Left colon (tissue), 2 donors: ENCODE measurements at places on chromosomes 2 and 18. TPM values are rescaled to one million over a fixed set of nuclear protein-coding genes. Genes with fewer than 3 reads are reported as not detected.

- no peak for DNase-seq
Measured at GRCh38 chr18:27825689-27826088, 351.2 kb downstream of the CDH2 start.

DNA sequence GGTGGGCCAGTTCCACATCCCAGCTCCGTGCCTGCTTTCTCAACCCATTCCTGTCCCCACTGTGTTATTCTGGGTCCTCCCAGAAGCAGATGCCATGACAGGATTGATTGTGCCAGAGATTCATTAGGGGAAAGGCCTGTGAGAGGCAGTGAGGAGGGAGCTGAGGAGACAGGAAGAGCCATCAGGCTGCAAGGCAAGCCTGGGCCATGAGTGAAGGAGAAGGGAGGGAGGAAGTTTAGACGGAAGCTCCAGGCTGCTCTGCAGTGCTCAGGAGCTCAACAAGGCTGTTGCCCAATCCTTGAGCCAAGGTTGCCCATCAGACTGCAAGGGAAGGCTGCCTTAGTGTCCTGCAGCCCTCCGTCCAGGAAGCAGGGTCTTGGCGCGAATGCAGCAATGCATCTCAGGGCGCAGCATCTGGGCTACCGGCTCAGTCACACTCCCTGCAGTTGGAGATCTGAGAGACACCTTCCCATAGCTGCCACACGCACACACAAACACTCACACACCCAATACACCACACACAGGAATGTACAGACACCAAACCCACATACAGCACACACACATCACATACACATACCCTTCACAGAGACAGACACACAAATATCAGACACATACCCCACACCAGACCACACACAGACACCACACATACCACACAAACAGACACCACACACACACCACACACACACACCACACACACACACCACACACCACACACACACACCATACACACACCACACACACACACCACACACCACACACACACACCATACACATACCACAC is 139.5 kb upstream of the NDUFV2 start:
- DNase-seq: no peak

The PDE11A gene
- total RNA-seq: 1.8 TPM

The ZAP70 gene
- total RNA-seq: 2.8 TPM

The PTPN2 gene
- 34.0 TPM for total RNA-seq

The C2orf80 gene
- total RNA-seq: not detected

- DNase-seq: no peak
Measured at GRCh38 chr2:59584958-59585357, 968.5 kb downstream of the BCL11A start.

- no peak for DNase-seq
Measured at GRCh38 chr2:127428057-127428814, 10.0 kb downstream of the PROC start.

GRCh38 chr2:130765464-130765863 is 10.1 kb downstream of the AMER3 start:
- DNase-seq: no peak

GRCh38 chr2:111194835-111195621 is 74.3 kb downstream of the BCL2L11 start:
- no peak for DNase-seq

- no peak for DNase-seq
Measured at GRCh38 chr2:184527058-184527457, 71.3 kb upstream of the ZNF804A start.

DNA sequence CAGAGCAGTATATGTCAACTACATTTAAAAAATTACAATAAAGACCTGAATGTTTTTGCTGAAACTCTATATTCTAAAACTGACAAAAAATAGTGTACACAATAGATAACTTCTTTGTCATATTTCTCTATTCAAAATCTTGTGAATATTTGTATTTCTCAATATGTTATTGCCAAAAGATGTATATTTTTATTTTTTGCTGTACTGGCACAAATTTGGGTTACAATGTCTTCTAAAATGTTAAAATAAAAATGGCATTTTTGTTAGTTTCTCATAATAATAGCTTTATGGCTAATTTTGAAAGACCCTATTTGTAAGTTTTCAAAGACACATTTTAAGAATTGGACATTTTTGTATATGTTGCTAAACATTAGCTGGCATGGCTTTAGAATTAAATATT is 630 bp upstream of the ARHGEF33 start:
- no peak for DNase-seq

GRCh38 chr18:32550963-32551362 is 80.3 kb upstream of the GAREM1 start:
- DNase-seq: no peak

- DNase-seq: no peak
Measured at GRCh38 chr2:238060096-238060541, 682 bp upstream of the SCLY start.

GRCh38 chr2:230723363-230723762 is 10.7 kb downstream of the CAB39 start:
- DNase-seq: no peak

DNA sequence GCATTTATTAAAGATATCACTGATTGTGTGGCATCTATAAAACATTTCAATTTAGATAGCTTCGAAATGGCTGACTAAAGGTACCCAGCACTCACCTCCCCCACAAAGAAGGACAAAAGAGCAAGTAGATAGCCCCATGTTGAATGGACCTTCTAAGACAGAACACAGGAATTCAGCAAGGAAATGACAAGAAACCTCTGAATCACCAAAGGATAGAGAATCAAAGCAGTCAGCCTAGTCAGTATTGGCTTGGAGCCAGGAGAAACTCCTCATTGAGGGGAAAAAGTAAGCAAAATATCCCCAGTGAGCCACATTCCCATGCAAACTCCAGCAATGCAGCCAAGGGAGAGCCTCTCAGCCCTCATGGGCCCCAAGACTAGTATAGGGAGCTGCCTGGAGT is 113.7 kb downstream of the BARD1 start:
- no peak for DNase-seq
